ENCODE measurements at places on chromosomes 3 and 15.

GRCh38 chr15:74592222-74592621 is 23.4 kb upstream of the CLK3 start:
- DNase-seq, result no peak

- DNase-seq, result no peak
Measured at GRCh38 chr15:30923429-30923828, 19.7 kb downstream of the FAN1 start.

DNA sequence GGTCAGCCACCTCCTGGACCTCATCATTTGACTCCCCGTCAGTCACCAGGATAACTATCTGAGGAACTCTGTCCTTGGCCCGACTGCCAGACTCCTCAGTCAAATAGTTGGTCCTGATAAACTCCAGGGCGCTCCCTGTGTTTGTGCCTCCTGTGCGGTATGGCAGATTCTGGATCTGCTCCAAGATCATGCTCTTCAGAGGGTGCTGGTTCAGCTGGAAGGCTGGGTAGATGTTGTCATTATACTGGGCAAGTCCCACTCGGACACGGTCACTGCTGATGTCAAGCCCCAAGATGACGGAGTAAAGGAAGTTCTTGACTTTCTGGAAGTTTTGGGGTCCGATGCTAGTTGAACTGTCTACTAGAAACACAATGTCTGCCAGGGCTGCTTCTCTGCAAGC is 31.1 kb upstream of the CAPN7 start:
- no peak for DNase-seq

DNA sequence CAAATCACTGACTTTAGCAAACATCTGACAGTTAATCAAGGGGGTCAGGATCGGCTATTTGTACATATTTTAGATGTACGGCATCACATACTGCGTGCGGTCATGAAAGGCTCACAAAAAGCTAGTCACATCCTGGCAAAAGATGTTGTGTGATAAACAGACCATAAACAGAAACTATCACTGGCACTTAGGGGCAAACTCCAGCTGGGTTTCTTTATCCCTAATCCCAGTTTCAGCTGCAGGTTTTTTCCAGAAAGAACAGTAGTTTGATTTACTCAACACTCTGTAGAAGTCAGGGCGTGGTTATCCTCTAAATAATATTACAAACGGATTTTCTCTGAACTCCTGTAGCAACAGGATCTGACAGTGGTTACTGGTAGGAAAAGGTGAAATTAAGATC is 112.4 kb upstream of the BHLHE40 start:
- no peak for DNase-seq

- DNase-seq, result no peak
Measured at GRCh38 chr3:63521657-63522056, 130.8 kb upstream of the SNTN start.

Measured in activated B cell treated with CpG ODN at 0.5 μM for 24 hours (primary cell).